Activated CD4-positive, alpha-beta T cell treated with anti-CD3 and anti-CD28 coated beads, Interleukin-2, Interleukin-6, amounts not matched to agents 100 ng/mL and 50 ng/mL, durations not matched to agents 16 hours and 8 hours (primary cell): ENCODE measurements at places on chromosomes 4 and X.

DNA sequence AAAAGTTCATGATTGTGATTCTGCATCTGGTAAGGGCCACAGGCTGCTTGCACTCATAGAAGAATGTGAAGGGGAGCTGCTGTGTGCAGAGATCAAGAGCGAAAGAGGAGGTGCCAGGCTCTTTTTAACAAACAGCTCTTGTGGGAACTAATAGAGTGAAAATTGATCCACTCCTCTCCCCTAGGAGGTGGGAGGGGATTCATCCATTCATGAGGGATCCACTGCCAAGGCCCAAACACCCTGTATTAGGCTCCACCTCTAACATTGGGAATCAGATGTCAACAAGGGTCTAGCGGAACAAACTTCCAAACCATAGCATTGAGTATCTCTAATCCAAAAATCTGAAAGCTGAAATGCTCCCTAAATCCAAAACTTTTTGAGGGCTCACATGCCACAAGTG, 16.4 kb upstream of the PPID start:
- DNase-seq = no peak

DNA sequence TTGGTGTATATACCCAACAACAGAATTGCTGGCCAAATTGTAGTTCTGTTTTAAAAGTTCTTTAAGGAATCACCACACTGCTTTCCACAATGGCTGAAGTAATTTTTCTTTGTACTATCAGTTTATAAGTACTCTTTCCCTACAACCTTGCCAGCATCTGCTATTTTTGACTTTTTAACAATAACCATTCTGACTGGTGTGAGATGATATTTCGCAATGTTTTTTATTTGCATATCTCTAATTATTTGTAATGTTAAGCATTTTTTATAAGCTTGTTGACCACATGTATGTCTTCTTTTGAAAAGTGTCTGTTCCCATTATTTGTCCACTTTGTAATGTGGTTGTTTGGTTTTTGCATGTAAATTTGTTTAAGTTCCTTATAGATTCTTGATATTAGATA, 509.9 kb upstream of the POU3F4 start:
- no peak for DNase-seq

- DNase-seq = no peak
Observed at GRCh38 chr4:74503580-74503979, 58.6 kb downstream of the AREG start.

DNA sequence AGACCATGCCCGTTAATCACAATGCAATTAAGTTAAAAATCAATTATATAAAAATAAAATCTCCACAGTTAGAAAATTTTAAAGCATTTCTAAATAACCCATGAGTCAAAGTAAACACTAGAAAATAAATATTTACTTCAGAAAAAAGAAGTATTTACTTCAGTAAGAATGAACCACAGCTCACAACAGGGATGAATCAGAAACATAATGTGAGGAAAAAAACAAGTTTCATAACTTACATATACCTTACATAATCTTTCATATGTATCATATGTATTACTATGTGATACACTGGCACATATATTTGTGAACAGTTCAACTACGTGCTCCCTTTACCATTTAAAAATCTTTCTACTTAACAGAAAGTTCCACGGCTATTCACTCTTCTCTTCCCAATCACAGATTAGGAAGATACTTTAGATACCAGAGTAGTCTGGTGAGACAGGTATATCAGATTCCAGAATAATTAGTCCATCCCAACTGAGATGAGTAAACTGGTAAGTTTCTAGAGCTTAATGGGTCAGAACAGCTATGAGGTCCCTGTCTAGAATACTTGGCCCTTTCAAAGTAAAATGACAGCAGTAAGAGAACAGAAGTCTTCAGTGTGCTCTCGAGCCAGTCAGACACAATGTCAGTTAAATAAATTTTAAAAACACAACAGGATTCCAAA, 70.3 kb downstream of the SH3RF1 start:
- DNase-seq = no peak

DNA sequence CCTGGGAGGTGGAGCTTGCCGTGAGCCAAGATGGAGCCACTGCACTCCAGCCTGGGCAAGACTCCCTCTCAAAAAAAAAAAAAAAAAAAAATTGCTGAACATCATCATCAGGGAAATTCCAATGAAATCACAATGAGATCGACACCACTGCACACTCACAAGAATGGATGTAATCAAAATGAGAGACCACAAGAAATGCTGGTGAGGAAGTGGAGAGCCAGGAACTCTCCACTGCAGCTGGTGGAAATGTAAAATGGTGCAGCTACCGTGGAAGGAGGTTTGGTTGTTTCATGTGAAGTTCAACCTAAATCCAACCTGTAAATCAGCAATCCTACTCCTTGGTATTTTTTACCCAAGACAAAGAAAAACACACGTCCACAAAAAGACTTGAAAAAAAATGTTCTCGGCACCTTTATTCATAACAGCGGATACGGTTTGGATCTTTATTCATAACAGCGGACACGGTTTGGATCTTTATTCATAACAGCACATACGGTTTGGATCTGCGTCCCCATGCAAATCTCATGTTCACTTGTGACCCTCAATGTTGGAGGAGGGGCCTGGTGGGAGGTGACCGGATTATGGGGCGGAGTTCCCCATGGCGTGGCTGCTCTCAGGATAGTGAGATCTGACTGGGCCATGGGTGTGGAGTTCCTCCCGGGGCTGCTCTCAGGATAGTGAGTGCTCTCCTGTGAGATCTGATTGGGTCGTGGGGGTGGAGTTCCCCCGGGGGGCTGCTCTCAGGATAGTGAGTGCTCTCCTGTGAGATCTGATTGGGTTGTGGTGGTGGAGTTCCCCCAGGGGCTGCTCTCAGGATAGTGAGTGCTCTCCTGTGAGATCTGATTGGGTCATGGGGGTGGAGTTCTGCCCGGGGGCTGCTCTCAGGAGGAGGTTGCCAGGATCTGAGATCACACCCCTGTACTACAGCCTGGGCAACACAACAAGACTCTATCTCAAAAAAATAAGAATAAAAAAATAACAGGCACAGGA, 7.7 kb downstream of the GAK start:
- peak; percentile 47 for DNase-seq

GRCh38 chrX:124440695-124441094, 94.3 kb downstream of the SH2D1A start:
- no peak for DNase-seq

DNA sequence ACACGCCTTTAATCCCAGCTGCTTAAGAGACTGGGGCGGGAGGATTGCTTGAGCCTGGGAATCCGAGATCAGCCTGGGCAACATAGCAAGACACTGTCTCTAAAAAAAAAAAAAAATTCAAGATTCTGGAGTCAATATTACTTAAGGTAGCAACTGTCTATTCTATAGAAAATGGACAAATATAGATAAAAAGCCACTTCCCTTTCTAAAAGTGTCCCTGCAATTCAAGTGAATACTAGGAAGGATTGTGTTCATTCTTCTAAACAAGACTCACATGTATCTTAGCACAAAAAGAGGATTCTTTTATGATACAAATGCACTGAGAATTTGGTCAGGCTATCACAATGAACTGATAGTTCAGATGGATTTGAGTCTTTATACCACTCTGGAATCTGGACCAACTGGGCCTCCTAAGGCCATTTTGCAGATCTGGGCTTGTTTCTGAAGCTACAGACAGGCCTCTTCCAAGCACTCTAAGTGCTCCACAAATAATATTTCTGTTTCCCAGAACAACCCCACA, 7.0 kb downstream of the PKD2 start:
- no peak for DNase-seq
